ENCODE measurements at places on chromosomes 2 and 18.
A peak's percentile ranks its signal among the peaks of the same experiment; 100 is the strongest.

GRCh38 chr2:113777371-113777770, 20.9 kb upstream of the SLC35F5 start:
- DNase-seq: no peak

DNA sequence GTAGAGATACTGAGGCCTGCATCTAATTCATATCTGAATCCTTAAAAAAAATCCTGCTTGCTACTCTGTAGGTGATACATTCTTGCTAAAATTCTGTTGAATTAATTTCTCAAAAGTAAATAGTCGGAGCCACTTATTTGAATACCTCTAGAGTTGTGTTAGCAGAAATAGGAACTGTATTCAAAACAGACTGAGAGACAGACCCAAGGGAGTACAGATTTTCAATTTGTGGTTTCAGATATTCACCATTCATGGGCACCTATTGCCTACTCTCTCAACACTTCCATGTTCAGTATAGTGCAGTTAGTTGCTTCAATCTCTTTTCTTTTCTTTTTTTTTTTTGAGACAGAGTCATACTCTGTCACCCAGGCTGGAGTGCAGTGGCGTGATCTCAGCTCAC, 46.6 kb upstream of the CTLA4 start:
- peak; percentile 40 for DNase-seq

DNA sequence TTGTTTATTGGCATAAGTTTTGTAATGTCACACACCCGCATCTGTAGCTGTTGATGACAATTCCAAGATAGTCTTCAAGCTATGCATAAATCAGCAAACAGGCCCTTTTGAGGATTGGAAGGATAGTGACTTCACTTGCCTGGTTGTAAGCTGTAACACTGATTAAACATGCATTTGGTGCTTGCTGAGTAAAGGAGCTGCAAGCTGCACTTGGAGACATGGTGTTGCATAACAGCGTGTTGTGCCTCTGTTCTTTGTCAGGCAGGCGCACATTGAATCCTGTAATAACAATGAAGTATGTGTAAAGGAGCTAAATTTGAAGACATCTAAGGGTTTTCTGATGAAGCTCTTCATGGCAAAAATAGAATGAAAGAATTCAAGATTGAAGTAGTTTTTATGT, 68.7 kb upstream of the TTC27 start:
- no peak for DNase-seq

DNA sequence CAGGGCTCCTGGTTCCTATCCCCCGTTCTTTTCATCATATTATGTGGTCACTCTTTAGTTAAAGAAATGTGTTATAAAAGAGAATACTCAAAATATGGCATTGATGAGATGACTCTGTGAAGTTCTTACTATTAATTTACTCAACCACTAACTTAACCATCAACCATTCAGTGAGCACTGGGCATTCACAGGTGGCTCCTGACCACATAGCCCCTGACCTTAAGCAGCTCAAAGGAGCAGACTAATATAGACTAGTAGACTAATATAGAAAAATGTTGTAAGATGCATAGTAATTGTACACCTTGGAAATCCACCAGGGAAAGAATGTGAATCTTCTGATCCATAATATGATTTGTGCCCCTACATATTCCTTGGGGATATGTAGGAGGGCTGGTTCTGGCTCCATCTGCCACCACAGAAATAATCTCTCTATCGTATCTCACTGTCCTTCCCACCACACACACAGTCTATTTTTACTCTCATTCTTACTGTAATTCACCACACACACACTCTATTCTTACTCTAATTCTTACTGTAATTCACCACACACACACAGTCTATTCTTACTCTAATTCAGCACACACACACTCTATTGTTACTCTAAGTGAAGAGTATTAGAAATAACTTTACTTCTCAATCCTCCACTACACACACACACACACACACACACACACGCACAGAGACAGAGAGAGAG, 188.9 kb upstream of the ITGA4 start:
- no peak for DNase-seq

GRCh38 chr18:2709316-2709715, 53.8 kb downstream of the SMCHD1 start:
- no peak for DNase-seq

- no peak for DNase-seq
Observed at GRCh38 chr2:8121826-8122513, 559.9 kb upstream of the ID2 start.

DNA sequence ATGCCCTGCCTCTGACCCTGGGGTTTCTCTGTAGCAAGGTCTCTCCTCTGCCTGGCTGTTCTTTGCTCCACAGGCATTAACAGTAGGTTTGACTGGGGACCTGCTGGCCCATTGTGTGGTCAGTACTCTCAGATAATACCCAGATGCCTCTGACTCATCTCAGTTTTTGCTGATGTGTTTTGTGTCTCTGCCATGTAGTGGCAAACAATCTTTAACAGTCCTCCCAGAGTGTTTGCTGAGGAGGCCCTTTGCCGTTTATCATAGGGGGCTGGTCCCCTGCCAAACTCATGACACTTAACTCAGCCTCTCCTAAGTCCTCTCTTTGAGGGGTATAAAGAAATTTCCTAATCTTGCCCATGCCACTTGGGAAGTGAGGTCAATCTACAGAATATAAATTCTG, 793.7 kb upstream of the FANCL start:
- DNase-seq: no peak

DNA sequence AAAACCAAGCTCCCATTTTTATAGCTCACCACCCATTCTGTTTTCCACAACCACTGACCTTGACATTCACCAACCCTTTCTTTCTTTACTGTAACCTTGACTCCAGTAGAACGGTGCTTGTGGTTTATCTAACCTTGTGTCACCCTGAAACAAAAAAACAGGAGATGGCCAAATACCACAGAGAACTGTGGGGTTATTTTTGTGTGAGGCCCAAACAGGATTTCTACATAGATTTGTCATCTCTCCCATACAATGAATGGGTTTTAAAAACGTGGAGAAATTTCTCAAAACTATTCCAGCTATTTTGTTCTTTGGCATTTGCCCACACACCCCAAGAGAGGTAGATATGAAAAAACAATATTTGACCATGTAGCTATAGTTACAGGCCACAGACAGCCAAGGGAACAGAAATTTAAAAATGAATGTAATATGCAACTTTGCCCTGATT, 231.3 kb upstream of the TANK start:
- DNase-seq: no peak

GRCh38 chr2:38129987-38130386, 54.0 kb upstream of the CYP1B1 start:
- no peak for DNase-seq

DNA sequence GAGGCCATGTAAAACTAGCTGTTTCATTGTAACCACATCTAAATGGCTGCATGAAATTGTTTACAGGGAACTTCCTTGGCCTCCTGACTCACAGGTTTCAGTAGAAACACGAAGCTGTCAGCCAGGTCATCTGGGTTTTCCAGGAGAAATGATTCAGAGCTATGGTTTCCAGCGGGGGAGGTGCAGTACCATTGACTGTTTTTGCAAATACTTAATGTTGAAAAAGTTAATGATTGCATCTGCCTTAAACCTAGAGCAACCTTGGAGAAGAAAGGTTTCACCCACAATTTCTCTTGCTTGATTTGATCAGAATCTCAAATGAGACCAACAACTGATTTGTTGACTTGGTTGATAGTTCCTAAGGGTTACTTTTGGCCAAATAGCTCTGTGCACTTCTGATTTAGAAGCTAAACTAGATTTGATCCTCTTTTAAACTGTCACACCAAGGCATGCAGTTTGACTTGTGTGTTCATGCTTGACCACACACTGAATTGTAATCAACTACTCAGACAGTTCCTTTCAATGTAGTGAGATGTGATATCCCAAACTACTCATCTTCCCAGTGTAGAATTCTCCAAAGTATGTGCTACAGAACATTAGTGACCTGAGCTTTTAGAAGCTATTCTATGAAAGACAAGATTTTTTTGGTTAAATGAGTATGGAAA, 193.5 kb upstream of the CHST9 start:
- no peak for DNase-seq

DNA sequence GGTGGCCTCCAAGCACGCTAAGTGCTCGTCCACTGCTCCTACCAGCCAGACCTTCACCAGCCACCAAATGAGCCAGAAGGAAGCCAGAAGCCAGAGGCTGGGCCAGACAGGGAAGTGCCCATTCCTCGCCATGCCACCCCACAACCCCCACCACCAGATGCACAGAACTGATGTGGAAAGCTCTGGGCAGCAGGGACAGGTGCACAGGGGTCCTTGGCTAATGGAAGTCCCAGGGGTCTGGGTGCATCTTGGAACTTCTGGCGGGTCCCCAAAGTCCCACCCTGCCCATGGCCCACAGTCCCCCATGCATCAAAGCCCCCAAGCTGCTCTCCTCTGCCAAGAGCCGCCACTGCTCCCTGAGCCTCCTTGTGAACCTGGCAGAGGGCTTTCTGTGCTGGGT, 173.1 kb upstream of the ID2 start:
- DNase-seq: no peak

DNA sequence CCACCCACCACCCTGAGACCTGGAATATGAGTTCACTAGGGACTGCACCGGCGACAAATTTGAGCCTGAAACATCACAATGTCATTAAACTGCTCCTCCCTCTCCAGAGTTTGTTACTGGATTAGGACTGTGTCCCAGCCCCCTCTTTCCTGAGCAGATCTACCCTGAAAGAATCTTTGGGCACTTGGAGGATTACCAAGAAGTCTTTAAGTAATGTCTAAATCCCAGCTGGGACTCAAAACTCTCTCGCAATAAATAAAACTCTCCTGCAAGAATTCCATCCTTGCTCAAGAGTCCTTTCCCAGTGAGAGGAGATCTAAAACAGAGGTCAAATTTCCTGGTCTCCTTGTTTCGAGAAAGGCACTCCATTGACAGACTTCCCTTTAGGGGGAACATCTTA, 20.9 kb downstream of the GKN2 start:
- DNase-seq: no peak

- DNase-seq: peak; percentile 19
Observed at GRCh38 chr18:54679318-54680149, 88.5 kb downstream of the DYNAP start.

- no peak for DNase-seq
Observed at GRCh38 chr18:47931718-47932103, 1.3 kb upstream of the SMAD2 start.

GRCh38 chr2:195092341-195092740, 564.7 kb upstream of the SLC39A10 start:
- DNase-seq: no peak

DNA sequence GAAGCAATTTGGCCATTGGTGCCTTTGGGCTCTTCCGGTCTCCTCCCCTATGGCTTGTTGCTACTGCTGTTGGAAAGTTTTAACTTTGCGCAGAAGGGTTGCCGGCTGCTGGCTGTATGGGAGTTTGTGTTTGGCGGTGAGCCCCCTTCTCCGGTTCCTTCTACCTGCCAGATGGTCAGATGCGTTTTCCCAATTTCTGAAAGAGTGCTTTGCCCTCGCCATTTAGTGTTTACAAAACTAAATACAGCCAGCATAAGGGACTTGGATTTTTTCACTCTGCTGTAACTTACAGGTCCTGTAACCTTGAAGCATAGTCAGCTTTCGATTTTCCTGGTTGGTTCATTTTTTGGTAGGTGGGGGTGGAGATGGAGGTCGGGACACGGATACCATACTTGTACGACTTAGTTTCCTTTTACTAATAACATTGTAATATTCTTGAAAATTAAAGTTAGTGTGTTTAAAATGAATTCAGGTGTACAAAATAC, 604 bp downstream of the COQ10B start:
- DNase-seq: no peak

DNA sequence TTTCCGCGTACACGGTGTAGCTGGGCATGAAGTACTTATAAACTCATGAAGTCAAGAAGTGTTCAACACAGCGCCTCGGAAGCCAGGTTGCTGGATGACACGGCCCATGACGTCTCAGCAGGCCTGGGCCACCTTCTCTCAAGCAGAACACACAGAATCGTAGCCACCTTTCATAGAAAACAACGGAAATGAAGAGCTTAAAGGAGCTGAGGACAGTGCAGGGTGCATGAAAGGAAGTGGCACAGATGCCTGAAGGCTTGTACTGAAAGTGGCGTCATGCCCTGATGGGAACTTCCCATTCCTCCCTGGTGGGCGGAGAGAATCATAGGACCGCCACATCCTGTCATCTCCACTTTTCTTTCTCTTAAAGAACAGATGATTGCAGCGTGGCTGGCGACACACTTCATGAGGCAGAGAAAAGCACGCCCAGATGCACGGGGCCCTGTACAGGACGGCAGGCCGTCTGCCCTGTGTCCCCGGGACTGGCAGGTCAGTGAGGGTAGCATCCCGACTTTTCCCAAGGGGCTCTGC, 31.1 kb downstream of the HDAC4 start:
- peak; percentile 95 for DNase-seq

GRCh38 chr2:85751627-85752026, 2.2 kb upstream of the ATOH8 start:
- DNase-seq: no peak

GRCh38 chr18:80200932-80201672, 46.2 kb downstream of the PARD6G start:
- no peak for DNase-seq

DNA sequence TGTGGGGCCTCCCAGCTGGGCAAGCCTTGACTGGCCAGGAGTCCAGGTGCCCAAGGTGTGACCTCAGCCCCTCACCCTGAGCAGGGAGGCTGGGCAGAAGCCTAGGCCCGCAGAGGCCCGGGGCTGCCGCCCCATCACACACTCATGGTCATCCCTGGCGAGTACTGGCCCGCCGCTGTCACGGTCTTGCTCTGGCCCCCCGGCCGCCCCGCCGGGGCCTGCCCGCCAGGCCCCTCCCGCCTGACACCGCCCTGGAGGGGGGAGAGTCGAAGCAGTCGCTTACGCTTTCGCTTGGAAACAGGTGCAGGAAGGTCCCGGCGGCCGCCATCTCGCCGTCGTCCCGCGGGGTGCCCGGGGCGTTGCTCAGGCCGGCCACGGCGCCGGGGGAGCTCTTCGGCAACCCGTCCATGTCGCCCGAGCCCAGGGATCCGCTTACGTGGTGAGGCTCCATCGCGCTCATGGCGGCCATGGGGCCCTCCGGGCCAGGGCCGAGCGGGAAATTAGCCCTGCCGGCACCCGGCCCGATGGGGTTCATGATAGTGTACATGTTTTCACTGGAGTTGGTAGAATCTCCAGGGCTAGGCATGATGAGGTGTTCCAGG, 26.6 kb upstream of the ANKRD62 start:
- DNase-seq: no peak
